ENCODE measurements at places on chromosomes 5 and 9.
A peak's percentile ranks its signal among the peaks of the same experiment; 100 is the strongest.

- peak; percentile 43 for DNase-seq
These were observed 635.7 kb downstream of the RAB3C start for GRCh38 chr5:59218424-59219045.

DNA sequence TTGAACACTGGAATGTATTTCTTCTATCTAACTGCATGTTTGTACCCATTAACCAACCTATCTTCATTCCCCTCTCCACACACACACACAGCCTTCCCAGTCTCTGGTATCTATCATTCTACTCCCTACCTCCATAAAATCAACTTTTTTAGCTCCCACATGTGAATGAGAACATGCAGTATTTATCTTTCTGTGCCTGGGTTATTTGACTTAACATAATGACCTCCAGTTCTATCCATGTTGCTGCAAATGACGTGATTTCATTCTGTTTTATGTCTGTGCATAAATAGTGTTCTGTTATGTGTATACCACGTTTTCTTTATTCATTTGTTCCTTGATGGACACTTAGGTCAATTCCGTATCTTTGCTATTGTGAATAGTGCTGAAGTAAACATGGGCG, 38.7 kb upstream of the CTSL start:
- DNase-seq: no peak

- no peak for DNase-seq
These were observed 189.1 kb downstream of the RANBP17 start for GRCh38 chr5:171050916-171051315.

DNA sequence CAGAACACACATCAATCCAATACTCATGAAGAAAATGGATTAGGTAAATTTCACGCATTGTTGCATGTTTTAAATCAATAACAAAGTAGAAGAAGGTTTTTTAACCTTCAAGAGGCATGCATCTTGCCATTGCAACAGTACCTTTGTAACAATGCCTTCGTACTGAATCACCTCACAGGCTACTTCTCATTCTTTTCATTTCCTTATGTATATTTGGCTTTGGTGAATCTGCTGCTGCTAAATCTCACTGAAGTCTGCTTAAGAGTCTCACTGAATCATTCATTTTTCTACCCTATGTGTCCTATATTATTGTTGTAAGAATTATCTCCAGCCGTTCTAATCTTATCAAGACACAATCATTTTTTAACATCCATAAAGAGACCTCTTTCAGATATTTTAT, 152.5 kb downstream of the CDH10 start:
- no peak for DNase-seq

GRCh38 chr5:176436656-176437055, 11.5 kb upstream of the FAF2 start:
- no peak for DNase-seq

DNA sequence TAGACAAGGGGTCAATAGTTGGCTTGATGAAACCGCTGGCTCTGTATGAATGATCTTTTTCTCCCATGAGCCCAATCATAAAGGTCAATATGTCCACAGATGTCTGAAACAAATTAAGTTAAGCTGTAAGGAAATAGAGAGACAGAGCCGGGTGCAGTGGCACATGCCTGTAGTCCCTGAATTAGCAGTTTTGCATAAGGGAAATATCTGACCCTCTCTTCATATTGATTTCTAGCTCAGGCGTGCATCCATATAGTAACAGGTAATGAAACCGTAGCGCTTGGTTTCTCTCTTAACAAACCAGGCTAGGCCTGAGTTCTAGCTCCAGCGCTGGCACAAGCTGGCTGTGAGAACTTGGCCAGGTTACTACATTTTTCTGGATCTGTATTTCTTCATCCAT, 118.1 kb upstream of the ERCC6L2 start:
- DNase-seq: no peak

DNA sequence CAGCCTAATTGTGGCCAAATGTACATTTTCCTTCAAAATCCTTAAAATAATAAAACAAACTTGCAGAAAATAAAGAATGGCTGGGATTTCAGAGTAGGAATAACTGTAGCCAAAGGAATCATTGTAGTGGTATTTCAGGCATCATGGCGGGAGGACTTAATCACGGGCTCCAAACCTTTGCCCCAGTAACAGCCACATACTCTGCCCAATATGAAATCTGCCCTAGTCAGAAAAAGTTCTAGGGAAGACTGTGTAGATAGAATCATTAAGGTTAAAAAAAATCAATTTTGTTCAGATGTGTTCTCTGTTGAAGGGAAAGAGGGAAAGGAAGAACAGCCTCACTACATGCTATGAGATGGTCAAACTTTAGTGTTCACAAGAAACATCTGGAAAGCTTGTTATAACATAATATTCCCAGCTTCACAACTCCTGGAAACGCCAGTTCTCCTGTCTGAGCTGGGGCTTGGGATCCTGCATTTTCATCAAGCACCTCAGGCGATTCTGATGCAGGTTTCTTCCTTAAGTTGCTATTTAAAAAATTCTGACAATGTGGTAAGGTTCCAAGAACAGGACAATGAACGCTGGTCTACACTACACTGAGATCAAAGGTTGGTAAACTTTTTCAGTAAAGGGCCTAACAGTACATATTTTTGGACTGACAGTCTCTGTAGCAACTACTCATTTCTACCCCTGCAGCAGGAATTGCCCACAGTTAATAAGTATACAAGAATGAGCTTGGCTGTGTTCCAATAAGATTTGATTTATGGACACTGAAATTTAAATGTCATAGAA, 87.9 kb downstream of the CEMIP2 start:
- DNase-seq: no peak

DNA sequence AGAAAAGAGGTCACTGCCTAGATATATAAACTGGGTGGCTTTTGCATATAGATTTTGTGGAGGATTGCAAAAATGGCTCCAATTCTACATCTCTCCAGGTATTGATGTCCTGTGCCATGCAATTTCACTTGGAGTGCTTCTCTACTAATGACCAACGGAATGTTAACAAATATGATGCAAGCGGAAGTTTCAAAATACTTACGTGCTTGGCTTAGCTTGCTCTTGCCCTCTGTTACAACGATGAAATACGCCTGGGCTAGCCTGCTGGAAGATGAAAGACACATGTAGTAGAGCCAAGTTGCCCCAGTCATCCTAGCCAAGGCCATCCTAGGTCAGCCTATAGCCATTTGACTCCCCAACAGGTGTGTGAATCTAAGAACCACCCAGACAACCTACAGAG, 3.6 kb upstream of the POC5 start:
- no peak for DNase-seq

- no peak for DNase-seq
These were observed 2.0 kb downstream of the PIK3R1 start for GRCh38 chr5:68217528-68217927.

GRCh38 chr5:119315516-119315949, 40.3 kb upstream of the TNFAIP8 start:
- peak; percentile 28 for DNase-seq

- DNase-seq: no peak
These were observed 11.1 kb downstream of the CSF1R start for GRCh38 chr5:150075233-150075632.

DNA sequence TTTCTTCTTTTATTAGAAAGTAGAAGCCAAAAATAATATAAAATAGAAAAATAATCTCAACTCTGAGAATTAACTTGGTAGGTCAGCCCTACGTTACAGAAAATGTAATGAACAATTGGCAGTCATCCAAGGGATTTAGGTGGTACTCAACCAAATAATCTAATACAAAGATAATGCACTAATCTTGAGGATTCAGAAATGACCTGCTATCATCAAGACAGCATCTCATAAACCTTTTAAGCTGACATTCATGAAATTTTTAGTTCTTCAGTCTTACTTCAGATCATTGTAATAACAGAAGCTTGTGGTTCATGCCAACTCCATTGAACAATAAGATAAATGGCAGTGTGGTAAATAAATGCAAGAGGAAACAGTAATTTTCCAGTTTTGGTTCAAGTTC, 1058.0 kb downstream of the MAT2B start:
- DNase-seq: no peak

GRCh38 chr5:19196631-19197030, 791.4 kb downstream of the CDH18 start:
- DNase-seq: no peak

DNA sequence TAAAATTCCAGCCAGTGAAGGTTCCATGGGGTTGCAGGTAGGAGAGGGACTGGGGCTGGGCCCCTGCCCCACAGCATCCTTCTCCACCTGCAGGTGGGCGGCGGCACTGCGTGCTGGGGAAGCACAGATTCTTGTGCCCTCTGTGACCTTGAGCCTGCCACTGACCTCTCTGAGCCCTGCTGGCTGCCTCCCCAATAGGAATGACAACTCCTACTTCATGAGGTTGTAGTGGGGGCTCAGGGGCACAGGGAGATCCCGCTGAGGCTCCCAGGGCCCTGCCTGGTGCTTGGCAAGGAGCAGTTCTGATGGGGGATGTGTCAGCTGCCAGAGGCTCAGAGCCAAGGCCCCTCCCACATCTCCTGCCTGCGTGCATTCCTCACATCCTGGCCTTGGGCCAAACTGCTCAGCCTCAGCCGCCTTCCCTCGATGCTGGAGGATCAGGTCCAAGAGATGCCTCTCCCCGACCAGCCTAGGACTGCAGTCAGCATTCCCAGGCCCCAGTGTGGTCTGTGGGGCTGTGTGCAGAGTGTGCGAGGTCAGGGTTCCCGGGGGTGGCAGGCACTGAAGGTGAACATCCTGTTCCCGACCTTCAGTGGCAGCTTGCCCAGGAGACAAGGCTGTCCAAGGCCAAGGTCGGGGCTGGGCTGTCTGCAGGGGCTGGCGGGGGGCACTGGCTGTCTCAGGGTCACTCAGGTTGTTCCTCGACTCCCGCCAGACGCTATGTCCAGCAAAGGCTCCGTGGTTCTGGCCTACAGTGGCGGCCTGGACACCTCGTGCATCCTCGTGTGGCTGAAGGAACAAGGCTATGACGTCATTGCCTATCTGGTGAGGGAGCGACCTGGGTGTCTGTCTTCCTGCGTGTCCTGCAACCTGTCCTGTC, 7.0 kb downstream of the ASS1 start:
- peak; percentile 91 for DNase-seq

DNA sequence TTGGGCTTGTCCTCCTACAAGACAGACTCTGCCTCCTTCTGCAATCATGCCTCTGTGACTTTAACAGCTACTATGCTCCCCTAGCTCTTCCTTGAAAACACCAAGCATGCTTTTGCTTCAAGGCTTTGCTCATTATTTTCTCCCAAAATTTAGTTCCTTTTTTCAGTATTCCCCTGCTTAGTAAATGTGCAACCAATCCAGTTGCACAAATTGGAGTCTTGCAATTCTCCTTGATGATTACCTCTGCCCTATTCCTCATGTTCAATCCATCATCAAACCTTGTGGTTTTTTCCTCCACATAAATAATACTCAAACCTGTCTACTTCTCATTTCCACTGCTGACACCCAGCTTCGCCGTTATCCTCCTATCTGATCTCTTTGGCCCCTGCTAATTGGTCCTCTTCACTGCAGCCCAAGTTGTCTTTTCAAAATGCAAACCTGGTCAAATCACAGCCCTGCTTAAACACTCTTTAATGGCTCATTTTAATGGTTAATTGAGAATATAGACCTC, 296.3 kb downstream of the CWC27 start:
- no peak for DNase-seq

- peak; percentile 75 for DNase-seq
These were observed 466.1 kb downstream of the TLR4 start for GRCh38 chr9:118170032-118170955.

- DNase-seq: no peak
These were observed 3.6 kb downstream of the ERGIC1 start for GRCh38 chr5:172837640-172838039.

- no peak for DNase-seq
These were observed 1808.6 kb upstream of the NUDT12 start for GRCh38 chr5:105371169-105371568.

- DNase-seq: no peak
These were observed 57.3 kb upstream of the FNIP1 start for GRCh38 chr5:131854134-131854533.

- no peak for DNase-seq
These were observed 47.6 kb downstream of the NSG2 start for GRCh38 chr5:174093123-174093522.

- DNase-seq: no peak
These were observed 101.1 kb downstream of the TMEM174 start for GRCh38 chr5:73274121-73274520.

Measured in ACHN (cell line).